ENCODE measurements at places on chromosomes 12 and 14.
A peak's percentile ranks its signal among the peaks of the same experiment; 100 is the strongest.

GRCh38 chr12:58584880-58585279 lies 335.4 kb downstream of the LRIG3 start:
- no peak for DNase-seq

DNA sequence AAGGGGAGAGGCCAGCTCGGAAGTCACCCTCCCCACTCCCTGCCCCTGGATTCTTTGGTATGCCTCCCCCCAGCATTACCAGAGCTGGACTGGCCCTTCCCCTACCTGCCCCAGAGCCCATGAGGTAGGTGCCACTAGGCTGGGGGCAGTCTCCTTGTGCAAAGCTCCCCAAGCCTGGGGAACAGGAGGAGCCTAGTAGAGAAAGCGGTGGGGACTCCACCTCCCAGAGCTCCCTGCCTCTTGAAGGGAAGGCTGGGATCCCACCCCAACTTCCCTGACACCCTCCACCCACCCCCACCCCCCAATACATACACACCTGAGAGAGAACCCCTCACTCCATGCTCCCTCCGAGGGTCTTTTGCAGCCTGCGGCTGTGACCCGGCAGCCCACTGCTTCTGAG lies 30.4 kb downstream of the FIGNL2 start:
- DNase-seq, result no peak

GRCh38 chr12:74514098-74514872 lies 23.4 kb upstream of the ATXN7L3B start:
- no peak for DNase-seq

GRCh38 chr12:55548756-55549155 lies 646 bp upstream of the OR6C4 start:
- DNase-seq, result no peak

GRCh38 chr12:8154526-8154925 lies 2.3 kb upstream of the ZNF705A start:
- no peak for DNase-seq

GRCh38 chr14:75372260-75372659 lies 55.6 kb upstream of the JDP2 start:
- DNase-seq, result peak; percentile 26

DNA sequence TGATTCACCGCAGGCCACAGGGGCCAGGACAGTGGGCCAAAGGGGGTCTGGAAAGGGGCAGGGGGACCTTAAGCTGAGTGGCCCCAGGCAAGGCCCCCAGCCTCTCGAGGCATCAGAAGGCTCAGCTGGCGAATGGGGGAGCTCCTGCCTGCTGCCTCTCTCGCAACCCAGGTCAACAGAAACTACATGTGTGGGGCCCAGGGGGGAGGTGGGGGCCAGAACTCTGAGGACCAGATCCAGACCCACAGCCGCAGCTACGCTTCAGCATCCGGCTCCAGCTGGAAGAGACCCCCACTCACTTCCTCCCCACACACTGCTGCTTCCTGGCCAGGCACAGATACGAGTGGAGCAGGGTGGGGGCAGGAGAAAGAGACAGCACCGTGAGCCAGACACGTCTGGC lies 46.5 kb downstream of the NCOR2 start:
- no peak for DNase-seq

- peak; percentile 55 for DNase-seq
These were observed 6.6 kb downstream of the BRF1 start for GRCh38 chr14:105294142-105294597.

DNA sequence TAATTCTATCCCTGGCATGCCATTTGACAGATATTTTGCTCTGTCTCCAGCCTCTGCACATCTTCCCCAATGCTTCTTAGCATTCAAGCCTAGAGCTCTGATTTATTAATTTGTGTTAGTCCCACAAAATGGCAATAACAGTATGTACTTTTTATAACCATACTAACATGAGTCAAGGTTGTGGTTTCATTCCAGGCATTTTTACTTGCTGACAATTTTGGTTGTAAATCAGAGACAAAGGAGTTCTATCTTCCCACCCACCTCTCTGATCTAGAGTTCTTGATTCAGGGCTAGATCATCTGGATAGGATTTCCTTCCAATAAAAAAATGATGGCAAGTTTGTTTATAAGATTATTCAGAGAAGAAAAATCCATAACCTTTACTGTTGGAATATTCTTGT lies 18.5 kb upstream of the CISTR start:
- no peak for DNase-seq

Measured in suppressor macrophage treated with lipopolysaccharide for 1 hour (primary cell).